CMK (cell line): ENCODE measurements at places on chromosomes 11 and 22.

DNA sequence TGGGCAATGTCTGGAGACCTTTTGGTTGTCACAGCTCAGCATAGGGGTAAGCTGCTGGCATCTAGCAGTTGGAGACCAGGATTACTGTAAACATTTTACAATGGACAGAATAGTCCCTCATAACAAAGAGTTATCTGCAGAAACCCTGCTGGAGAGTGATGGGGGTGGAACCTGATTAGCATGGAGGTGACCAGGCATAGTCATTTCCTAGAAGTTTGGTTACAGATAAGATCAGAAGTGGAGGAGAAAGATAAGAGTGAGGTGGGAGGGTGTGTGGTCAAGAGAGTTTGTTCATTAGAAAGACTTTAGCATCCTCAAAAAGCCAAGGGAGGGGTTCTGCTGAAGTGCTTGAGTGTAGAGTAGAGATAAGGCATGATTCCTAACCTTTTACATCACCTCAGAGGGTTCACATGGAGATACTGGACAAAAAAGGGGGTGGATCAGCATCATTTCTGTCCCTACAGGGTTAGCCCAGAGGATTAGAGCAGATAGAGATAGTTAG lies 38.8 kb downstream of the PRDM11 start:
- DNase-seq = peak; percentile 68

GRCh38 chr11:22991196-22991595 lies 130.9 kb upstream of the CCDC179 start:
- DNase-seq = no peak

GRCh38 chr11:123775289-123775688 lies 21.0 kb upstream of the OR6X1 start:
- DNase-seq = no peak

GRCh38 chr22:19818324-19819207 lies 36.1 kb downstream of the GNB1L start:
- no peak for DNase-seq
